Activated T-helper 1 cell treated with anti-CD3 and anti-CD28 coated beads, Interleukin-2, amount 50 U/mL, for 16 hours (primary cell): ENCODE measurements at places on chromosomes 1 and 21.

- DNase-seq, result no peak
These were observed 408 bp downstream of the ESRRG start for GRCh38 chr1:216722821-216723220.

DNA sequence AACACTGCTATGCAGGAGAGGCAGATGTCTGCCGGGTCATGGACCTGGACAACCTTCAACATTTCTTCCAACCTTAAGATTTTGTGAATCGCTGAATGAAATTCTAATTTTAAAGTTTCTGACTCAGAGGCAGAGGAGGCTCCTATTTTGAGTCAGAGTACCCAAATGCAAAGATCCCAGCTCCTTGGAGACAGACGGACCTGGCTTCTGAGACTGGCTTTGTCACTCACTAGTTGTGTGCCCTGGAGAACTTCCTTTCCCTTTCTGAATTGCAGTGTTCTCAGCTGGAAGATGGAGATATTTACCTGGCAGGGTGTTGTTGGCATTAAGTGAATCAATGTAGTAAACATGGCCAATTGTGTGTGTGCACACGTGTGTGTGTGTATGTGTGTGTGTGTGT is 51.9 kb downstream of the IER5 start:
- no peak for DNase-seq

DNA sequence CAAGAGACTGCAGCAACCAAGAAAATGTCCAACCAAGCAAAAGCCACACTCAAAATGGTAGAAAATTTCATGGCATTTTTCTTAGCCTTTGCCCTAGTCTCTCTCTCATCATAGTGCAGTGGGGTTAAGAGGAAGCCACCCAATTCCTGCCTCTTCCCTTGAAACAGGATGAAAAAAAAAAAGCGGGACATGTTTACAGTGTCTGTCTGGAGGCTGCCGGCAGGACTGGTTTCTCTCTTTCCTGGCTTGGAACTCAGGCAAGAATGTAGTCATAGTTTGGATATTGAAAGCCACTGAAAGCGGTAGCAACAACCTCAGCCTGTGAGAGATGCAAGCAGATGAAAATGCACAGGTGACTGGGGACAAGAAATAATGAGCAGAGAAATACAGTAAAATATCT is 13.3 kb upstream of the TNFSF18 start:
- no peak for DNase-seq

DNA sequence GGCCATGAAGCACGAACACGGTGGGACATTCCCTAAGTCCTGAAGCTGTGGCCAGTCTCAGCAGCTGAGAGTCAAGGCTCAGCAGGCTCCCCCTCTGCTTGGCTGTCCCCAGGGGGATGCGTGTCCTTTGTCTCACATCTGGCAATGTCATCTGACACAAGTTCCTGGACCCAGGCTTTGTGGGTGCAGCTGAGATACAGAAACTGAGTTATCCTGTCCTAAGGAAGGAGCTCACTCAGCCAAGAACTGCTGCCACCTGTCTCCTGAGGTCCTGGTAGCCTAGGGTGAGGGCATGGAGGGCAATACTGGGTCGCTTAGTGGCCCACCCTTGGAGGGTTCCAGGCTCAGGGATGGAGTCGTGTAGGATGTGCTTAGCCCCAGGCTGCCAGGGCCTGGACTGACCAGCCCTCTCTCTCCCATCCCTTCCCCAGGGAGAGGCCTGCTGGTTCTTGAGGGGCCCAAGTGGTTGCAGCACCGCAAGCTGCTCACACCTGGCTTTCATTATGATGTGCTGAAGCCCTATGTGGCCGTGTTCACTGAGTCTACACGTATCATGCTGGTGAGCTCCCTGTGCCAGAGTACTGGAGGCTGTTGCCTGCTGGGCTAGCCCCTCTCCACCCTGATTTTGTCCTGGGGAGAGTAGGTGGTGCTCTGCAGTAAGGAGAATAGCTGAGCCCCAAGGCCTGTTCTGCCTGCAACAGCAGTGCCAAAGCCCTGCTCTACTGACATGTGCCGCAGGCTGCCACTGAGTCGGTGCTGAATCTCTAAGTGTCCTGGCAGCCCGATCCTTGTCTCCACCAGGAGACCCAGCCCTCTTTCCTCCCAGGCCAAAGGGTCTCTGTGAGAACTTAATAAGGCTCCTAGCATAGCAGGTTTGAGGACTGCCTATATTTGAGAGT is 13.5 kb downstream of the CYP4B1 start:
- no peak for DNase-seq

GRCh38 chr1:157948312-157949073 is 45.0 kb upstream of the KIRREL1 start:
- no peak for DNase-seq

DNA sequence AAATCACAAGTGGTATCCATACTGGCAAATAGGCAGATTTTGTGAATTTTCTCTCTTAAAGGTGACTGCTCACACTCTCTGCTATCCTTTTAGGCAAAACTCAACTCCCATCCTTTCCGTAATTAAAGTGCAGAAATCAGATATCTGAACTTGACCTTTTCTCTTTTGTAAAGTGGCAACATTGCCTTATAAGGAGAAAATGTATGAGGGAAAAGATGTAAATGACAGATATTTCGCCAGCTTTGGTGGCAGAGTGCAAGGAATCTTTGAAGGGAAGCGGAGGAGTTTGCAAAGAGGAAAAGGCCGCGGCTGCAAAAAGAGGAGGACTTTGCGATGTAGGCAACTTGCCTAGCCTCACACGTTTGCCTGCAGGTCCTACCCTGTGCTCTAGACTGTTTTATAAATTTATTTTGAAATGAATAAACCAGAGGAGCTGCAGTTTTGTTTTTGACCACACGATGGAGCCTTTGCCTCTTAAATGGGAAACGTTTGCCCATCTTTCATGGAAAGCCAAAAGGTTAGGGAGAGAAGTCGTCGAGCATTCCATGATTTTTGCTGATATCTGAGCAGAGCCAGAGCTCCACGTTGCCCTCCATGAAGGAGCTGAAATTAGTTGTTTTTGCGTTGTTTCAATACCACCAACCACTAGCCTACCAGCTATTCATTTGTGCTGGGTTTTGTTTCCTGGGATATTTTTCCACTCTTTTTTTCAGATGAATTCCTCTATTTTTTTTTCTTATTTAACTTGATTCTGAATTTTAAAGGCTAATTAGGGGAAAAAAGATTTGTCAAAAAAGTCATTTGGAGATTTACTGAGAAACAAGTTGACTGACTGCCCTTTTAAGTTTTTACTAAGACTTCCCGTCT is 242.3 kb downstream of the LMX1A start:
- DNase-seq, result no peak

- DNase-seq, result no peak
These were observed 82.4 kb upstream of the TLR5 start for GRCh38 chr1:223225481-223225880.
